Testis (tissue), 5 donors: ENCODE measurements at places on chromosomes 12 and 14. TPM values are rescaled to one million over a fixed set of nuclear protein-coding genes. Genes with fewer than 3 reads are reported as not detected.
A peak's percentile ranks its signal among the peaks of the same experiment; 100 is the strongest.

- H3K36me3 ChIP-seq = no peaks in the 10 kb centered on the region
- DNase-seq = no peak
- no peaks in the 10 kb centered on the region for H3K27me3 ChIP-seq
- no peaks in the 10 kb centered on the region for H3K4me1 ChIP-seq
- H3K27ac ChIP-seq = no peak overlapping the region
Measured at GRCh38 chr14:105927096-105928060, 401.0 kb downstream of the TMEM121 start.

Gene GDF3
- total RNA-seq = not detected

- H3K4me3 ChIP-seq = no peak overlapping the region
- H3K4me1 ChIP-seq = no peaks in the 10 kb centered on the region
- H3K27ac ChIP-seq = no peak overlapping the region
- H3K36me3 ChIP-seq = no peaks in the 10 kb centered on the region
- no peak for DNase-seq
Measured at GRCh38 chr14:48584031-48584430, 908.6 kb upstream of the MDGA2 start.

GRCh38 chr14:91845652-91846051 lies 21.7 kb downstream of the TC2N start:
- H3K27ac ChIP-seq = no peak overlapping the region
- H3K4me1 ChIP-seq = no peaks in the 10 kb centered on the region
- no peaks in the 10 kb centered on the region for H3K36me3 ChIP-seq
- H3K27me3 ChIP-seq = no peaks in the 10 kb centered on the region
- H3K4me3 ChIP-seq = no peak overlapping the region

DNA sequence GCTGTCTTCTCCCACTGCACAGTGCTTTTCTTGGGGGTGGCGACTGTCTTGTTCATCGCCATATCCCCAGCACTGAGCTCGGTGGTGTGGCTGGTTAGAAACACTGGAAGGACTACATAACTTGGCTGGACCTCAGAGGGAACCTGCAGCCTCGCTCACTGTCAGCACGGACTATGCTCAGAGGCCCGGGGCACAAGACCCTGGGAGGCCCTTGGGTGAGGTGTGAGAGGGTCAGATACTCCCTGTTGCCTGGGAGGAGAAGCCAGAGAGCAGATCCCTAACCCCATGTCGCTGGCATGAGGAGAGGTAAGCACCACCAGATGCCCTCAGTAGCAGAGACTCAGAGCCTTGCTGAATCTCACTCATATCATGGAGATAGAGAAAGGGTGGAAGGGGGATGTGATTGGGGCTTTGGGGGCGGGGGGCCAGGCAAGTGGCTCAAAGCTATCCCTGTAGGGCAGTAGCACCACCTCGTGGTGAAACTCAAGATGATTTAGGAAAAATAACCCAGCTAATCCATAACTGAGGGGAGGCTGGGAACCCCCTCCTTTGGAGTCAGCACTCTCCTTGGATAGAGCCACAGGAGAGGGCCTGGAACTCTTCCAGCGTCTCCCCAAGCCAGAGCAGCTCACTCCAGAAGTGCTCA lies 18.7 kb upstream of the HDAC7 start:
- no peak overlapping the region for H3K27ac ChIP-seq
- H3K4me3 ChIP-seq = no peak overlapping the region
- peaks cover 4% of the 10 kb centered on the region for H3K4me1 ChIP-seq
- H3K27me3 ChIP-seq = no peaks in the 10 kb centered on the region
- H3K36me3 ChIP-seq = no peaks in the 10 kb centered on the region
- DNase-seq = no peak

- no peaks in the 10 kb centered on the region for H3K27me3 ChIP-seq
- no peak overlapping the region for H3K27ac ChIP-seq
- no peak overlapping the region for H3K4me3 ChIP-seq
- H3K36me3 ChIP-seq = no peaks in the 10 kb centered on the region
Measured at GRCh38 chr12:32273712-32274111, 125.6 kb upstream of the FGD4 start.

GRCh38 chr14:58829594-58829993 lies 191.8 kb downstream of the DACT1 start:
- no peaks in the 10 kb centered on the region for H3K4me1 ChIP-seq
- no peak for DNase-seq
- H3K27ac ChIP-seq = no peak overlapping the region
- H3K27me3 ChIP-seq = no peaks in the 10 kb centered on the region
- H3K36me3 ChIP-seq = no peaks in the 10 kb centered on the region
- no peak overlapping the region for H3K4me3 ChIP-seq

- peak overlapping the region; percentile 68 for H3K4me3 ChIP-seq
- H3K27me3 ChIP-seq = no peaks in the 10 kb centered on the region
- H3K4me1 ChIP-seq = peaks cover 22% of the 10 kb centered on the region
- no peaks in the 10 kb centered on the region for H3K36me3 ChIP-seq
Measured at GRCh38 chr14:36580856-36581831, 1.3 kb downstream of the NKX2-8 start.

DNA sequence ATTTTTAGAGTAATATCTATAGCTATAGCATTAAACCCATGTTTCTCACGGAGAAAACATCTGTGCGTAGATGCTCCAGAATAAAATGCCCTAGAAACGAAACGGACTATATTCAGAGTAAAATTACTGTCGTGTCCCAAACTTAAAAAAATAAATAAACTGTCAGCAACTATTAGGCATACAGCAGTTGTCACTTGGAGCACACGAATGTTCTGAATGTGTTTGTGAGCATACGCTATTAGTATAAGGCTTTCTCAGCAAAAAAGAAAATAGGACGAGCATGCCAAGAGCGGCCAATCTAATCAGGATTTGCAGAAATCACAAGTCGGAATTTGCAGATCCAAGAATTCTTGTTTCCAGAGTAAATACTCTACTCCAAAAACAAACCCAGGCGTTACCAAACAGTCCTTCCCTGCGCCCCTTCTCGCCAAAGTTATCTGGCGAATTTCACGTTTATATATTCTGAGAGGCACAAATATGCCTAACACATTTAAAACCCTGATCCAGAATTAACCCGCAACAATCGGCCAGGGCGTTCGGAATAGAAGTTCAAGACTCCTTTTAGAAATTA lies 836 bp downstream of the PTPN21 start:
- no peaks in the 10 kb centered on the region for H3K36me3 ChIP-seq
- H3K4me3 ChIP-seq = peak overlapping the region; percentile 82
- peaks cover 16% of the 10 kb centered on the region for H3K4me1 ChIP-seq
- H3K27me3 ChIP-seq = no peaks in the 10 kb centered on the region
- H3K27ac ChIP-seq = peak overlapping the region; percentile 93

DNA sequence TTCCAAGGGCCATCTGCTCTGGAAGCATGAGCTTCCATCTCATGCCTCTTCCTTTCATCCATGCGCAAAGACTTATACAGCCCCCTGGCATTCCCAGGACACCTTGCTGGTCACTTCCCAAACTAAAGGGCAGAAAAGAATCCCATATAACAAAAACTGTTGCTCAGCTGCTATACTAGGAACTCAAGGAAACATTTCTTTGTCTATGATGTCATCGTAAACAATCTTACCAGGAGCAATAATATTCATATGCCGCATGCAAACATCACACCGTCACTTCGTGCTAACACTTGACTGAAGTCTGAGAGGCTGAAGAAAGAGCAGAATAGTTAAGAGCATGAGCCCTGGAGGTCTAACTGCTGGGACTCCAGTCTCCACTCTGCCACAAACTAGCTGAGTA lies 50.5 kb upstream of the CDKN3 start:
- no peak overlapping the region for H3K4me3 ChIP-seq
- no peaks in the 10 kb centered on the region for H3K36me3 ChIP-seq
- H3K27ac ChIP-seq = no peak overlapping the region

Gene TAS2R8
- not detected for total RNA-seq

Gene CDK2
- total RNA-seq = 20.3 TPM

GRCh38 chr14:75960231-75960630 lies 21.6 kb downstream of the TGFB3 start:
- no peaks in the 10 kb centered on the region for H3K27me3 ChIP-seq
- no peaks in the 10 kb centered on the region for H3K36me3 ChIP-seq
- H3K27ac ChIP-seq = no peak overlapping the region
- no peaks in the 10 kb centered on the region for H3K4me1 ChIP-seq
- no peak for DNase-seq
- H3K4me3 ChIP-seq = no peak overlapping the region

- H3K27ac ChIP-seq = no peak overlapping the region
- H3K4me1 ChIP-seq = peaks cover 4% of the 10 kb centered on the region
- no peak for DNase-seq
- H3K36me3 ChIP-seq = no peaks in the 10 kb centered on the region
- no peaks in the 10 kb centered on the region for H3K27me3 ChIP-seq
Measured at GRCh38 chr12:116384691-116385485, 107.4 kb upstream of the MED13L start.

DNA sequence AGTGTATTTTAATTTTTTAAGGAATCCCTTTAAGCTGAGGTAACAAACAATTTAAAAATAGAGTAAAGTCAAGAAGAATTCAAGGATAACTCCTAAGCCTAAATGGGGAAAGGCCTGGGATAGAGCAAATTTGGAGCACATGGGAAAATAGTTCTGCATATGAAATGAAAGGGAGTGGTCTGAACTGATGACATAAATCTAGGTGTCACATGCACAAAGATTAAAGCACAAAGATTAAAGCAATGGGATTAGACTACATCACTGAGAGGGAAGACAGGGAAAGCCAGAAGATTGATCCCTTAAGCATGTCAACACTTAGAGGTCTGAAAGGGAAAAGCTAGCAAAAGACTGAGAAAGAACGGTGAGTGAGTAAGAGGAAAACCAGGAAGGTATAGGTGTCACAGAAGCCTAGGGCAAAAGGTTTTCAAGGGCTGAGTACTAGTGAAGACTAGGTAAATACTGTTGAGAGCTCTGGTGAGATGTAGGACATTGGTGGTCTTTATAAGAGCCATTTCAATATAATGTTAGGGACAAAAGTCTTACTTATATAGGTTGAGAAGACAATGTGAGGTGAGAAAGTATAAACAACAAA lies 59.6 kb downstream of the SEC23A start:
- no peaks in the 10 kb centered on the region for H3K36me3 ChIP-seq
- no peak overlapping the region for H3K4me3 ChIP-seq
- H3K27me3 ChIP-seq = no peaks in the 10 kb centered on the region
- DNase-seq = no peak
- no peaks in the 10 kb centered on the region for H3K4me1 ChIP-seq

- H3K4me1 ChIP-seq = peaks cover 7% of the 10 kb centered on the region
- peak overlapping the region; percentile 33 for H3K4me3 ChIP-seq
- H3K27ac ChIP-seq = no peak overlapping the region
- no peak for DNase-seq
- H3K27me3 ChIP-seq = no peaks in the 10 kb centered on the region
Measured at GRCh38 chr12:71440345-71440762, 756 bp downstream of the LGR5 start.

GRCh38 chr12:47729233-47729632 lies 3.9 kb upstream of the ENDOU start:
- H3K4me1 ChIP-seq = peaks cover 11% of the 10 kb centered on the region
- DNase-seq = no peak
- H3K4me3 ChIP-seq = no peak overlapping the region
- H3K27me3 ChIP-seq = no peaks in the 10 kb centered on the region

Gene RNF212B
- total RNA-seq = 23.2 TPM

GRCh38 chr12:30774599-30774998 lies 19.8 kb upstream of the CAPRIN2 start:
- no peak overlapping the region for H3K27ac ChIP-seq
- H3K4me3 ChIP-seq = no peak overlapping the region
- H3K27me3 ChIP-seq = no peaks in the 10 kb centered on the region

DNA sequence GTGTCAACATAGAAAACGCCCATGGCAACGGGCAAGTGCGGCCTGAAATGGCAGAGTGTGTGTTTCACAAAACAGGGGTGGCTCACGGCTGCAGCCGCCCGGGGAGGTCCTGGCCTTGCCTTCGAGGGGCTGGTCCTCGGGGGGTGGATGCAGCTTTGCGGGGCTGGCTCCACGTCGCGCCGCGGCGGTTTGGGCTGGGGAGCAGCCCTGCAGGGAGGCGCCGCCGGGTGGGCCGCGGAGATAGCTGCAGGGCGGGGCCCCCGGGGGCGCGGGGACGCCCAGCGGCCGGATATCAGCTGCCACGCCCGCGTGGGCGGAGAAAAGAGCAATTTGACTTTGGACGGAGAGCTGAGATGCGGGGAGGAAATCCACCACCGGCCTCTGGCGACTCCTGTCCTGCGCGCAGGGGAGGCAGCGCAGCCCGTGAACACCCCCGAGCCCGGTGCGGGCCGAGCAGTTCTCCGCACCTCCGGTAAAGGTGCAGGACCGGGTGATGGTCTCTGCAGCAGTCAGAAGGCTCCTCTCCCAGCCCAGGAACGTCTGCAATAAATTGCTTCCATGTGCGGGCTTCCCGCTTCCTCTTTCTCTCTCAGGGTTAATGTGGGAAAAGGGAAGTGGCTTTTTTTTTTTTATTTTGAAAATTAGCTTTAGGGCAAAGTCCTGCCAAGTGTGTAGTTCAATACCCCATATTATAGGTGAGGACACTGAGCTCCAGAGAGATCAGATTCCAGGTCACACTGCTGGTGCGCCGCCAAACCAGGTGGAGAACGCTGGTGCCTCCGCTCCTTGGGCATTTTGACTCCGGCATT lies 110.5 kb downstream of the ARF6 start:
- peaks cover 43% of the 10 kb centered on the region for H3K4me1 ChIP-seq
- no peaks in the 10 kb centered on the region for H3K27me3 ChIP-seq
- no peaks in the 10 kb centered on the region for H3K36me3 ChIP-seq
- peak overlapping the region; percentile 90 for H3K27ac ChIP-seq
- peak overlapping the region; percentile 62 for H3K4me3 ChIP-seq

DNA sequence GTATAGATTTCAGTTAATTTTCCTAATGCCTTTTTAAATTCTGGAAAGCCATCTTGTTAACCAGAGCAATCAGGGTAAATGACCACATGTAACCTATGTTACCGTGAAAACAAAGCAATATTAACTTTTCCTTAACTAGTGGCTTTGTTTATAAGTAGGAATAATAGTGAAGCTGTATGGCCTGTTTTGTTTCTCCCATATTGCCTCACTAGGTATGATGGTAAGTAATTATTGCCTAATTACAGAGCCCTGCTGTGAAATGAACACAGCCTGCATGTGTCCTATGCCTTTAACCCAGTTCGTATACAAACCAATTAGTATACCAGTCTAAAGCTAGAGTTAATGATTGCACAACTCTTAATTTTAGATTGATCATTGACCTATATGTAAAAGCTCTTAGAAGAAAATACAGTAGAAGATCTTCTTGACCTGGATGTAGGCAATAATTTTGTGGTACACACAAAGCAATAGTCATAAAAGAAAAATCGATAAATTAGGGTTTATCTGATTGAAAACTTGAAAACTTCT lies 249.9 kb downstream of the CCDC91 start:
- no peaks in the 10 kb centered on the region for H3K27me3 ChIP-seq
- no peaks in the 10 kb centered on the region for H3K36me3 ChIP-seq
- H3K4me1 ChIP-seq = no peaks in the 10 kb centered on the region
- no peak for DNase-seq

Gene TAS2R14
- 3.5 TPM for total RNA-seq
